IMR-90 (cell line): ENCODE measurements at places on chromosomes 3 and 15. TPM values are rescaled to one million over a fixed set of nuclear protein-coding genes. Genes with fewer than 3 reads are reported as not detected.

GRCh38 chr3:48090166-48090939 is 74.1 kb upstream of the MAP4 start:
- DNase-seq = no peak

DNA sequence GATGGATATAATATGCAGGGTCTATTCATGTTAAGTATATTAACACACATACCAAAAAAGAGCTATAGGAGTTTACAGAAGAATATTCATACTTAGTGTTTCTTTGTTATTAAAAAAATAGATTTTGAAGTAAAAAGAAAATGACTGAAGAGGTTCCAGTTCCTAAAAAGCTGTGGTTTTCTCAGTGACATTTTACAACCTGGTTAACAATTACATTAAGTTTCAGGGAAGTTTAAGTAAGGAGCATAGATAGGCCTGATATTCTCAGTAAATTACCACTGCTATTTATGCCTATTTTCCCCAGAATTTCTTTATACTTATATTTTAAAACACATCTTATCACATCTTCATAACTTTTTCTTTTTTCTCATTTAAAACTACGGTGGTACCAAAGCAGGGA is 43.6 kb upstream of the SPTSSB start:
- no peak for DNase-seq

Gene ADAMTS17
- total RNA-seq = 0.28 TPM in 1 of 2 replicates, not detected in the other

Gene TNFAIP8L3
- total RNA-seq = 0.83 and 0.90 TPM in 2 replicates

- no peak for DNase-seq
Observed at GRCh38 chr15:37847776-37848175, 86.7 kb upstream of the TMCO5A start.

DNA sequence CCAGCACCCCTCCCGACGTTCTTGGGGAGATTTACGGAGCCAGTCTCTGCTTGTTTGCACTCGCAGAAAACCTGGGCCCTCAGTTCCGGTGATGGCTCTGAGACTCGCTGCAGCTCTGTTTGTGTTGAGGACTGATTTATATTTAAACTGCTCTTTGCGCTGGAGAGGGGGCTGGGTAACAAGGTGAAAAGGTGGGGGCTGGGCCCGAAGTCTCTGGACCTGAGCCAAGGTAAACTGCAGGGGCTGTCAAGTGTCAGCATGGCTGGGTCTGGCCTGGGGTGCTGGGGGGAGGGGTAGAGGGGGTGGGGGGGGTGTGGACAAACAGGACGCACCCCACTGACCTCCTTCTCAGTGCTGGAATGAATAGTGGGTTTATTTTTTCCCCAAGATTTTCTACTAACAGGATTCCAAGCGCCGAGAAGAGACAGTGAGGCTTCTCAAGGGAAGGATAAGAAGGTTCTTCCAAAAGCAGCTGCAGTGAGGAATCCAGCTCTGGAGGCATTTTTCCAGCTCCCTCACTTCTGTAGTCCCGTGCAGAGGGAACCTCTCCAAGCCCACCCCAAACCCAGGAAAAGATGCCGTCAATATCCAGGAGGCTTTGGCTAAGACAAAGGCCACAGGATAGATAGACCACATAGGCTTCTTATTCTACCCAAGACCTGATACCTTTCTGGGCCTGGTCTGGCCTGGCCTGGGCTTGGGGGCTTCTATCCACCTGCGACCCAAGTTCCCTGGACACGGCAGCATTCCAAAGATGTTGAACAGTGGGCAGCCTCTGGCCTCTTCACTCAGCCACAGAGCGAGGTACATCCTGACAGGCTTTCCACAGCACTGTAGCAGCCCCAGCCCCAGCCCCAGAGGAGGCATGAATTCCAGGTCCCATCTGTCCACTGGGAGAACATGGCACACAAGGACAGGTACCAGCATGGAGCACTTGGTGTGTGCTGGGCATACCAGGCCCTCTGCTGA is 938 bp upstream of the SLCO2A1 start:
- DNase-seq = no peak

Gene CFAP92
- not detected in 2 replicates for total RNA-seq

- no peak for DNase-seq
Observed at GRCh38 chr3:75042941-75043340, 428.5 kb upstream of the CNTN3 start.

DNA sequence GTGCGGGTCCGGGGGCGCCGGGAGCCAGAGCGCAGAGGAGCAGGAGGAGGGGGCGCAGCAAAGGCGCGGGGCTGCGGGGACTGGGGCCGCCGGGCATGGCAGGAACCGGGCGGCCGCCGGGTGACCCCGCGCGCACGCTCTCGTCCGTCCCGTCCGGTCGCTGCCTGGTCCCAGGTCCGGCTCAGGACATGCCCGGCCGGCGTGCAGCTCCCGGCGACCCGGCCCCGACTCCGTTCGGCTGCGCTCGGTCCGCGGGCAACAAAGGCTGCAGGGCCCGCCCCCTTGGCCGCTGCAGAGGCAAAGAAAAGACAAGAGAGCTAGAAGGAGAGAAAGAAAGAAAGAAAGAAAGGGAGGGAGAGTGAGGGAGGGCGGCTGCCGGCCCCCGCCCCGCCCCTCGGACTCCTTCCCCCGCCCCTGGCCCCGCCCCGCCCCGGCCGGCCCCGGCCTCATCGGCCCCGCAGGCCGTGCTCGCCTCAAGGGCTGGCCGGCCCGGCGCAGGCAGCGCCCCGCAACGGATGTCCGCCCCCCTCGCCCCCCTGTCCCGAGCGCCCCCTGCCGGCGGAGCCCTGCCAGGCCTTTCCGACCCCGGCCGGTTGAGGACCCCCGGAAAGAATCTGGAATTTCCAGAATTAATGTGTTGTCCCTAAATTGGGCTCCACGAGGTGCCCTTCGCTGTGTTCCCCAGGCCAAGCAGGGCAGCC is at the start of gene ADAMTS7:
ADAMTS7 (minus strand) TSS at position 341 of the 701 bp plus-strand sequence; CDS start at position 97, 244 bp downstream.
- DNase-seq = peak; percentile 71
